ENCODE measurements at places on chromosomes 16 and 17.

- DNase-seq, result no peak
Observed at GRCh38 chr17:47726796-47727703, 6.0 kb upstream of the TBX21 start.

GRCh38 chr16:4200000-4200780, 41.7 kb downstream of the SRL start:
- DNase-seq, result no peak

DNA sequence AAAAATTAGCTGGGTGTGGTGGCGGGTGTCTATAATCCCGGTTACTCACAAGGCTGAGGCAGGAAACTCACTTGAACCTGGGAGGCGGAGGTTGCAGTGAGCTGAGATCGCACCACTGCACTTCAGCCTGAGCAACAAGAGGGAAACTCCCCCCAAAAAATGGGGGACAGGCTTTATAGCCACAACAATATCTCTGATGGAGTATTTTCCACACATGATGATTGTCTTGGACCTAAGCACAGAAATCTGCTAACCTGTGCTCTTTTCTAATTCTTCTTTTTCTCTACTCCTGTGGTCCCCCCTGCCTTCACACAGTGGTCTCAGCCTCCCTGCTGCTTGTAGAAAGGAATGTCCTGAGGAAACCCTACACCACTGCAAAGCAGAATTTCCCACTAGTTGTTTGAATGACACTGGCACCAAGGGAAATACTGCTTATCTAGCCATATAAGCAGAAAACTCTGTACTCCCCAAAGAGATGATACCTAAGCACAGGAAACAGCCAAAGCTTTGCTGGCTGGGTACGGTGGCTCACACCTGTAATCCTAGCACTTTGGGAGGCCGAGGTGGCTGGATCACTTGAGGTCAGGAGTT, 117.6 kb downstream of the USP31 start:
- DNase-seq, result no peak

DNA sequence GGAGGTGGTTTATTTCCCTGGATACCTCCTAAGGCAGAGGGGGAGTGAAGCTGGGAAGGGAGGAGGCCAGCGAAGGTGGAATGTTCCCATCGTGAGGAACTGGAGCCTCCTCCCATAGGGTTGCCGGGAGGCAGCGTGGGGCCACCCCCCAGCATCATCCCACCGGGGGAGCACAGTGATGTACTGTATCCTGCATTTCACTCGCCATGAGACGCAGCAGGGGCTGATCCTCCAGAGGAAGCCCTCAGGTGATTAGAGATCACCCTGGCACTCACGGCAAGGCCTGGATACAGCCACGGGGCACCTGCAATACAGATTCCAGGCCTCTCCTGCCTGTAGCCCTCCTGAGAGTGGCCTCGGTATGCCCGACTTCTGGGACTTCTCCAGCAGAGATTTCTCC, 25.5 kb upstream of the BEAN1 start:
- no peak for DNase-seq

DNA sequence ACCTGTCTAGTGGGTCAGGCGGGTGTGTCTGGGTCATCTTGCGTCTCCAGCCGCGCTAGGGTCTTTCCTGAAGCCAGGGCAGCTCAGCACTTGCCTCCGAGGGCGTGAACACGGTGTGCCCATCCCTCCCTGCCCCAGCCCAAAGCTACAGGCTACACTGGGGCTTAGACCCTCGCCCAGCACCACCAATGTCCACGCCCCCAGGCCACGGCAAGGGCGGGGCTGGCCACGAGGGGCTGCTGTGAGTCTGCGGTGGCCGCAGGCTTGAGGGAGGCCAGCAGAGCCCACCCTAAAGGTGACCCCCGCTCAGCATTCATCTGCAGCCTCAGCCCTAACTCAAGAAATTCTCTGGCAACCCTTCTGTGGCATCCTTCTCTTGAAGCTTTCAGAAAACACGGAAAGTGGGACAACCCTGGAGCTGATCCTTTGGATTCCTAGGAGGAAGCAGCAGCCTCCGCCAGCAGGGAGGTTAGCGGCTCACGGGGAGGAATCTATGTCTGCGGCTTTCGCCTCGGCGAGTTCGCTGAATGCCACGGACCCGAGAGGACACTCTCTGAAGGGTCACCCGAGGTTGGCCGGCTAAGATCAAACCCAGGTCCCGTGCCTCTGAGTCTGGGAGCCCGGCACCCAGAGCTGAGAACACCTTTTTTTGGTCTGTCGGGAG, 41.7 kb downstream of the TIMM22 start:
- no peak for DNase-seq

DNA sequence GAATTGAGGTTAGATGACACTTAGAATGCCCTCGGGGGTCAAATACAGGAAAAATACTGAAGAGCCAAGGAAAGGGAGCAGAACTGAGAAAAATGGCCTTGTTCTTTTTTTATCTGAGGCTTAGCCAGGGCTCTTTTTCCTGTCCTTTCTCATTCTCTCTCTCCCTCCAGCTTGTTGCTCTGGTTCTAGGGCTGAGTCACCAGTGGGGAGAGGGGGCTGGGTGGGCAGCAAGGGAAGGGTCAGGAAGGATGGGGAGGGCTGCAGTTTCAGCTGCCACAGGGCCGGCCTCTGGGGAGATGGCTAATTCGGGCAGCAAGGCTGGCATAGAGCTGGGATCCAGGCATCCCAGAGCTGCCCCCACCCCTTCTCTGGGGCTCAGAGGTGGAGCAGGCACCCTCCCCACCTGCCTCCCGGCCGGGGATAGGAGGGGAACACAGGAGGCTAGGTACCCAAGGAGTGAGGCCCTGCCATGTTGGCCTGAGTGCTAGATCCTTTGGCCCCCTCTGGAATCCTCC, 3.9 kb downstream of the ITGA3 start:
- no peak for DNase-seq

GRCh38 chr17:50919321-50920040, 53.3 kb upstream of the TOB1 start:
- peak; percentile 73 for DNase-seq

GRCh38 chr17:58691701-58692238, at the start of gene TEX14:
TSS of gene TEX14 (minus strand) at chr17:58692045. CDS start at chr17:58652001, 40,044 bp downstream.
- no peak for DNase-seq

- no peak for DNase-seq
Observed at GRCh38 chr16:10750793-10751192, 7.2 kb downstream of the NUBP1 start.

DNA sequence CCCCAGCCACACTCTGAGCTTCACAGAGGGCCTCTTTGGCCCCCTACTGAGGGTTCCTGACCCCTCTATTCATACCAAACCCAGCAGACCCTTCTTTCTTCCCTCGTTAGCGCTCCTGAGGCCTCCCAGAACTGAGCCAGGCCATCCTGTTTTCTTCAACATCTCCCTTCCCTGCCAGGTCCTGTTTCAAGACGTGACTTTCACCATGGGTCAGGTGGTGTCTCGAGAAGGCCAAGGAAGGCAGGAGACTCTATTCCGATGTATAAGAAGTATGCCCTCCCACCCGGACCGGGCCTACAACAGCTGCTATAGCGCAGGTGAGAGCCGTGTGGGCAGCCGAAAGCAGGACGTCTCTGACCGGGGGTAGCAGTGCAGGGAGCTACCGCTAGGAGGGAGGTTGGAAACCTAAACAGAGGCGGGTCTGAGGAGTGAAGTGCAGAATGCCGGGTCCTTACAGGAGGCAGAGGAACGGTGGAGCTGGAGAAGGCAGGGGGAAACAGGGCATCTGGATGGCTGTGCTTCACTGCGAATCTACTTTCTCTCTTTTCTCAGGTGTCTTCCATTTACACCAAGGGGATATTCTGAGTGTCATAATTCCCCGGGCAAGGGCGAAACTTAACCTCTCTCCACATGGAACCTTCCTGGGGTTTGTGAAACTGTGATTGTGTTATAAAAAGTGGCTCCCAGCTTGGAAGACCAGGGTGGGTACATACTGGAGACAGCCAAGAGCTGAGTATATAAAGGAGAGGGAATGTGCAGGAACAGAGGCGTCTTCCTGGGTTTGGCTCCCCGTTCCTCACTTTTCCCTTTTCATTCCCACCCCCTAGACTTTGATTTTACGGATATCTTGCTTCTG, 1.3 kb upstream of the SENP3 start:
- no peak for DNase-seq

DNA sequence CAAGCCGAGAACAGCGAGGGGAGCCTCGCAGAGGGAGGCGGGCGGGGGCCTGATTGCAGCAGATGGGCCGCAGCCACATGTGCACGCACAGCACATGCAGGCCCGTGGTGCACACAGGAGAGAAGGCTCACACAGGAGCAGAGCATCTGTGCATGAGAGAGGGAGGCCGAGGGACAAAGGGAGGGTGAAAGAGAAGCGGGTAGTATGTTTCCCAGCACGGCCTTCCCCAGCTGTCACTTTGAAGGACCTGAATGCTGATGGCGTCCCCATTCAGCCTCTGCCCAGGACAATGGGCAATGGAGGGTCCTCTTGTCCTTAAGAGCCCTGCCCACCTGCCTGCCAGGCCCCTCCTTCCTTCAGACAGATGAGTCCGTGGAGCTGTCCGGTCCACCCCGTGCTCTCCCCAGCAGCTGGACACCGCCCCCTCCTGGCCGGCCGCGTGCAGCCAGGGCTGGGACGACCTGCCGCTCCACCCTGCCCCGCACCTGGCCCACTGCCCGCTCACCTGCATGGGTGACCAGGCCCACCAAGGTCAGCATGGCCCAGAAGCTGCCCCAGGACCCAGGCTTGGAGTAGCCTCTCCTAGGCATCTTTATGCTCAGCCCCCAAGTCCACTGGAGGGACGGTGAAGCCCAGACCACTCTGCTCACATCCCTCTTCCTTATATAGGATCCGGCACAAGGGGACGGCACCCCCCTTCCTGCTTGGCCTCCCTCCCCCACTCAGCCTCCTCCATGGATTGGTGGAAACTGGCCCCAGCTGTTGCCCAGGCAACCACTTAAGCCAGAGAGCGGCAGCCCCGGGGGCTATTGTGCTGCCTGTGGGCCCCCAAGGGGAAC, at the start of gene BTBD17:
Gene BTBD17, minus strand, starts transcription at position 639 of the 839 bp plus-strand sequence. Its CDS starts 49 bp downstream, at position 590.
- DNase-seq, result no peak

DNA sequence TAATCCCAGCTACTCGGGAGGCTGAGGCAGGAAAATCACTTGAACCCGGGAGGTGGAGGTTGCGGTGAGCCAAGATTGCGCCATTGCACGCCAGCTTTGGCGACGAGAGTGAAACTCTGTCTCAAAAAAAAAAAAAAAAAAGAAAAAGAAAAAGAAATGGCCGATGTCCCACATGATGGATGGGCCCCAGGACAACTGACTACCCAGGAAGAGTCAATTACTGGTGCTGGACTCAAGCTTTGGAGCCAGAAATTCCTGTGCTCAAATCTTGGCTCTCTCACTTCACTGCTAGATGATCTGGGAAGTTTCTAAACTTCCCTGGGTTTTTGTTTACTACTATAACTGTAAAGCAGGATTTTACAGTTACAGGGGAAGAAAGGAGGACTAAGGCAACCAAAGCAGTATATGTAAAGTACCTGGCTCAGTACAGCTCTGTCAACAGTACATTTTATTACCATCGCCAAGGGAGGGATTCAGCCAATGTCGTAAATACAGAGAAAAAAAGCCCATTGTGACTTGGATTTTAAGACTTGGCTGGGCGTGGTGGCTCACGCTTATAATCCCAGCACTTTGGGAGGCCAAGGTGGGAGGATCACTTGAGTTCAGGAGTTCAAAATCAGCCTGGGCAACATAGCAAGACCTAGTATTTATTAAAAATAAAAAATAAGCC, 11.9 kb downstream of the C16orf86 start:
- no peak for DNase-seq

DNA sequence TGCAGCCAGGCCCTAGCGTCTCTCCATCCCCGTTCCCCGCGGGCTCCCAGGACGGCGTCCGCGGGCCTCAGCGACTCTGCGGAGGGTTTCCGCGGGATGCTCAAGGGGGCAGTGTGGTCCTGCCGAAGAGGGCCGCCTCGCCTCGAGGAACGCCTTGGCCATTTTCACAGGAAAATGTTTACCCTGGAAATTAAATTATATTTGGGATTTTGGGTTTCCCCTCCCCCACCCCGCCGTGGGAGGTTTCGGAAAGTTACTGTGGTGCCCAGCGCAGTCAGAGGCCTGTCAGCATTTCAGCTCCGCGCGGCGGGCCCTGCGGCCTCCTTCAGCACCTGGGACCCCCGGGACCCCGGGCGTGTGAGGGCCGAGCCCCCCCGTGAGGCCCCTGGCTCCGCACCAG, 94.5 kb downstream of the PCTP start:
- DNase-seq, result no peak

GRCh38 chr16:79508294-79508693, 92.2 kb downstream of the MAF start:
- no peak for DNase-seq

- DNase-seq, result no peak
Observed at GRCh38 chr16:88356124-88356726, 26.5 kb upstream of the ZNF469 start.

GRCh38 chr16:52718046-52718445, 171.1 kb upstream of the TOX3 start:
- DNase-seq, result no peak

- DNase-seq, result no peak
Observed at GRCh38 chr16:75256059-75256571, 4.7 kb upstream of the BCAR1 start.

GRCh38 chr17:61968757-61969156, 41.0 kb upstream of the INTS2 start:
- DNase-seq, result no peak

- no peak for DNase-seq
Observed at GRCh38 chr17:18138065-18138749, 29.7 kb downstream of the MYO15A start.

GRCh38 chr16:74463888-74464287, 42.6 kb upstream of the CLEC18B start:
- no peak for DNase-seq

DNA sequence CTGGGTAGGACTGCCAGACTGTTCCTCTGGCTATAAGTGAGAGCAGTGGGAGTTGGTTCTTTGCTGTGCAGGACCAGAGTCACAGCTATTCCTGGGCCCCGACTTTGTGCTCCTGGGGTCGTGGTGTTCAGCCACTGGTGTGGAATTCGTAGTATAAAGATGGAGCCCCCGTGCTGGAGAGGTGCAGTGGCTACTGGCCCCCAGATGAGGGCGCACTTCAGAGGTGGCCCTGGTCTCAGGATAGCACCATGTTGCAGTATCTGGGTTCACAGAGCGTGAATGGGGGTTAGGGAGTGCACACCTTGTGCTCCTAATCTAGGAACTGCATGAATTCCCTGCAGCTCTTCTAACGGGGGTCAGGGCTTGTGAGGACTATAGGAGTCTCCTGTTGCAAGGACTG, 21.1 kb downstream of the TANC2 start:
- no peak for DNase-seq

Data from cortex of kidney (tissue), 1 donor.